KBM-7 (cell line): ENCODE measurements at places on chromosomes 4 and X.

DNA sequence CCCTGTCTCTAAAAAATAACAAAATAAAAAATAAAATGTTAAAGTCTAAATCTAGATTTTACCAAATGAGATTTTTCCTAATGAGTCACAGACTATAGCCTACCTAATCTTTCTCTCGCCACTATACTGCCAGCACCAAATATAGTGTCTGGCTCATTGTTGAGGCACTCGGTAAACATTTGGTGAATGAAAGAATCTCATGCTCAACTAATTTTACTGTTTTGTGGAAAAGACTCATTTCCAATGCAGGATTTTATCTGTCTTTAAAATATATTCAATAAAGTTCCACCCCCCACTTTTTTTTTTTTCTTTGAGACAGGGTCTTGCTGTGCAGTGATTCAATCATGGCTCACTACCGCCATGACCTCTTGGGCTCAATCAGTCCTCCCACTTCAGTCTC, 71.5 kb downstream of the PLS3 start:
- DNase-seq, result no peak

- DNase-seq, result peak; percentile 44
Measured at GRCh38 chrX:50988649-50989048, 78.1 kb downstream of the BMP15 start.

DNA sequence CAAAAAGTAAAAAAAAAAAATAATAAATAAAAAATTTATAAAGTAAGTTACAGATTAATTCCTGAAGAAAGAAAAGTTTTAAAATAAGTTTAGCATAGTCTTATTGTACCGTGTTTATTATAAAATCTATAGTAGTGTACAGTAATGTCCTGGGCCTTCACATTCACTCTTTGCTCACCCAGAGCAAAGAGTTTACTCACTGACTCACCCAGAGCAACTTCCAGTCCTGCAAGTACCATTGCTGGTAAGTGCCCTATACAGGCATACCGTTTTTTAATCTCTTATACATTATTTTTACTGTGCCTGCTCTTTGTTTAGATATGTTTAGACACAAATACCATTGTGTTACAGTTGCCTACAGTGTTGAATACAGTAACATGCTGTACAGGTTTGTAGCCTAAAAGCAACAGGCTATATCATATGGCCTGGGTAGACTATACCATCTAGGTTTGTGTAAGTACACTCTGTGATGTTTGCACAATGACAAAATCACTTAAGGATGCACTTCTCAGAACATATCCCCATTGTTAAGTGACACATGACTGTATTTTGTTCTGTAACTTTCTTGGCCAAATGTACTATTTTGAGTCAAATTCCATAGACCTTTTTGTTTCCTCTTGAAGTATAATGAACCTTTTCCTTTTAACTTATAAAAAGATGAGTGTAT, 199.0 kb upstream of the NUDT6 start:
- DNase-seq, result no peak

DNA sequence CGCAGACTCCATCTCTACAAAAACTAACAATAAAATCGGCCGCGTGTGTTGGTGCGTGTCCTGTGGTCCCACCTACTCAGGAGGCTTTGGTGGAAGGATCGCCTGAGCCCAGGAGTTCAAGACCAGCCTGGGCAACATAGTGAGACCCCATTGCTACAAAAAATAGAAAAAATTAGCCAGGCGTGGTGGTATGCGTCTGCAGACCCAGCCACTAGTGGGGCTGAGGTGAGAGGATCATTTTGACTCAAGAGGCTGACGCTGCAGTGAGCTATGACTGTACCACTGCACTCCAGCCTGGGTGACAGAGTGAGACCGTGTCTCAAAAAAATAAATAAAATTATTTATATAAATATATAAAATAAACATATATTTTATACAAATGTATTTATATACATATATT, 22.3 kb downstream of the ASMTL start:
- peak; percentile 54 for DNase-seq

- DNase-seq, result no peak
Measured at GRCh38 chr4:166493924-166494345, 620.9 kb downstream of the TLL1 start.

DNA sequence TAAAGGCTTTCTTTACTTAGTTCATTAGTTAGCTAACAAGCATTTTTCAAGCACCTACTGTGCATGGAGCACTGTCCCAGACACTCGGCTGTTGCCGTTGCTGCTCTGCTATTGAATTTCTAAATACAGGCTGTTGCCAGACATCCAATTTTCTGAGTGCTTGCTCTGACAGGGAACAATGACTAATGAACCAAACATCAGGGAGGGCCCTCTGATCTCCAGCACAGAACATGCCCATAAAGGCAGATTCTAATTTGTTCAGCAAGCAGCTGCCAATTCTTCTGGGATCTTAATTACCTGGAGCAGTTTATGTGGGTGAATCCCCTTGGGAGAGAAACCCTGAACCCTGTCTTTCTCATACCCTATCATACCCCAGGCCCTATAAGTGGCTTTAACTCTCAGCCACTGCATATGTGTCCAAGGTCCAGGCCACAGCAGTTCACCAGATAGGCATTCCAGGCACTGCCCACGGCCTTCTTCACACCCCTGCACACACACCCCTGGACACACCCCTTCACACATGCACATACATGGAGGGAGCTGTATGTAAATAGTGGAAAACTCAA, 27.9 kb downstream of the TSC22D3 start:
- DNase-seq, result no peak

GRCh38 chr4:115454228-115454627, 340.8 kb upstream of the NDST4 start:
- no peak for DNase-seq

- no peak for DNase-seq
Measured at GRCh38 chr4:5956285-5957021, 61.8 kb downstream of the C4orf50 start.

GRCh38 chr4:92047209-92047875, 256.4 kb upstream of the GRID2 start:
- no peak for DNase-seq

DNA sequence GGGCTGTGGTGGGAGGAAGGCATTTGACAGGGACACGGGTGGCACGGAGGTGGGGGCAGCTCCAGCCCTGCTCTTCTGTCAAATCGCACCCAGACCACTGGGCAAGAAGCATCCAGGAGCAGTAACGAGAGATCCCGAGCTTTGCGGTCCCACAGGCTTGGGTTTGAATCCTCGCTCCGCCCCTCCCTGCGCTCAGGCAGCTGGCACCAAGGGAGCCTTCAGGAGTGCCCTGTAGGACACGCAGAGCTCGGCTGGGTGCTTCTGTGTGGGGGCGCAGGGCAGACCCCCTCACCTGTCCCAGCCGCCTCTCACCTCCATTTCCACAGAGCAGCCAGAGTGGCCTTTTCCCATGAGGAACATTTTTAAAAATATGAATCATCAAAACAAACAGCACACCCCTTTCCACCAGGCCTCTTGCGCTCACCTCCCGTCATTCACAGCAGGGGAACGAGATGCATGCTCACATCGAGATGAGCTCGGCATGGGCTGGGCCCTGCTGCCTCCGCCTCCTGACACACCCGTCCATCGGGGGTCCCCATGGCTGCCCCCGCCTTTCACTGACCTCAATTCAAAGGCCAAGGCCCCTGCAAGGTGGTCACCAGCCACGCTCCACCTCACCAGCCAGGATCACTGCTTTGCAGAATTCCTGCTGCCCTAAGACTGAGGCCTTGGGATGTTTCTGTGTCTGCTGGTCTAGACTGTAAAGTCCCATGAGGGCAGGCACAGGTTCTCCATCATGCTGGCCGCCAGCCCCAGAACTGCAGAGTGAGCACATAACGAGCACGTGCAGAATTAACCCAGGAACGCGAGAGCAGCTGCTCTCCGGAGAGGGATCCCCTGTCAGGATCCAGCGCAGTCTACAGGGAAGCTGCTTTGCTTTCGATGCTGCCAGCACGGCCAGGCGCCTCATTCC, 52.7 kb downstream of the ACOX3 start:
- no peak for DNase-seq
